ENCODE measurements at places on chromosomes 16 and 17.

GRCh38 chr17:78818932-78819331 lies 21.7 kb downstream of the USP36 start:
- no peak for DNase-seq

DNA sequence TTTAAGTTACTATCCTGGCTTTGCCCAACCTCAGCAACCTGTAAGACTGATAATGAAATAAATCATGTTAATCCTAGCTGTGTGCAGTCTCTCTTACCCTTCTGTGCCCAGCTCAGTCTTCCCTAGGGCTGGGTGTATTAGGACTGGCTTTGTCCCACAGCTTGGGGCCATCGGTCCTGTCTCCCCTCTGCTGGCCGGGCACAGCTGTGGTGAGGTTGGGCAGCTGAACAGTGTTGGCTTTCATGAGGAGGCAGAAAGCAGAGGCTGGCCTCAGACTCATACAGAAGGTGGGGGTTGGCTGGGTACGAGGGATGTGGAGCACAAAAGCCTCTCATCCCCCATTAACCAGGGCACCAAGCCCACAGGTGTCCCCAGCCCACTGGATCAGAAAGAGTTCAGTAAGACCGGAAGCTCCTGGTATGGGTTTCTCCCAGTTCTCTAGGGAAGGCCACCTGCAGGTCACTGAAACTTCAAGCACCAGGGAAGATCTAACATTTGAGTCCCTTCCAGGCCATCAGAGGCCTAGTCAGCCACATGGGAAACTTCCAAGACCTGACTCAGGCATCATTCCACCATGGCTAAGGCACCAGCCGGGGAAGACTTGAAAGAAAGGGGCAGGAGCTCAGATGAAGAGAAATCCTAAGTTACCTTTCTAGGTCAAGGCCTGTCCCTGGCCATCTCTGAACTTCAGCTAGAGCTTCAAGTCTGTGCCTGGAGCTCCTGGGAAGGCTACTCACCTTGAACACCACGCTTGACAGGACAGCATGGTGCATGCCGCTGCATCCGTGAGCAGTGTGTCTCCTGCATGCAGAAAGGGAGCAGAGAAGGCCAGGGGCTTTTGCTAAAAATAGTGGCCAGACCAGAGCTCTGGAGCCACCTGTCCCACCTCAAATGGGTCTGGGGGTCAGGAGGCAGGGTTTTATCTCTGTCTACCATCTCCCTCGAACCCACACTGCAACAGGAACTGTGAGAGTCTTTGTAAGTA lies 8.8 kb downstream of the CNP start:
- DNase-seq = no peak

GRCh38 chr16:13873835-13874438 lies 46.0 kb upstream of the ERCC4 start:
- DNase-seq = peak; percentile 15

DNA sequence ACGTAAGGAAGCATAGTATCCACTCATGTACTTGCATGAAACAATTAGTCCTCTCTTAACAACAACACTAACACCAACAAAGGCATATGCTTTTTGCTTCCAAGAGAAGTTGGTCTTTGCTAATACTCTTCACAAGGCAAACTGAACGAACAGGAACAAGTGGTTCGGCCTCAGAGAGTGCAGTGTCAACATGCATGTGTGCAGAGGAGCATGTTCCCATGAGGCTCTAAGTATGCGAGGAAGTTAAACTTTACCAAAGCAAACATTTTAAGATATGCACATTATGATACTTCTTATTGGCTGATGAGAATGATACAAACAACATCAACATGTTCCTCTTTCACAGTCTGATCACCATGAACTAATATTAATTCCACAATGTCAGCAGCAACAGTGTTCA lies 285.3 kb upstream of the IRX5 start:
- no peak for DNase-seq

- no peak for DNase-seq
Observed at GRCh38 chr17:43314611-43315011, 80.8 kb upstream of the RNU2-1 start.

- DNase-seq = no peak
Observed at GRCh38 chr17:6455321-6455705, 11.1 kb downstream of the PIMREG start.

DNA sequence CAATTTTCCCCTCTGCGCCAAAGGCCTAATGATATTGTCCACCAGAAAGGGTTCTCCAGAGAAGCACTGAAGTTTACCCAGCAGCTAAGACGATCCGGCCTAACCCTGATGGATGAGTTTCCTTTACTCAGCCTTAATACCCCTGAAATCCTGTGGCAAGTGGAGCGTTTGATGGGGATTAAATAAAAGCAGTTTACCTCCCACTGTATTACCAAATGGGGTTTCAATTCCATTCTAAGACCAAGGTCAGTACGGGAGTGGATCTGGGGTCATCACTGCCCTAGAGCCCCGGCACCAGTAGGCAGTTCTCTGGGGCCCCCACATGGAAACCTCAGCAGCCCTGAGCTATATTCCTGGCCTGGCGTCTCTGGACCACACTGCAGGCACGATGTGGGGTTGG lies 97.1 kb upstream of the NOL11 start:
- no peak for DNase-seq

DNA sequence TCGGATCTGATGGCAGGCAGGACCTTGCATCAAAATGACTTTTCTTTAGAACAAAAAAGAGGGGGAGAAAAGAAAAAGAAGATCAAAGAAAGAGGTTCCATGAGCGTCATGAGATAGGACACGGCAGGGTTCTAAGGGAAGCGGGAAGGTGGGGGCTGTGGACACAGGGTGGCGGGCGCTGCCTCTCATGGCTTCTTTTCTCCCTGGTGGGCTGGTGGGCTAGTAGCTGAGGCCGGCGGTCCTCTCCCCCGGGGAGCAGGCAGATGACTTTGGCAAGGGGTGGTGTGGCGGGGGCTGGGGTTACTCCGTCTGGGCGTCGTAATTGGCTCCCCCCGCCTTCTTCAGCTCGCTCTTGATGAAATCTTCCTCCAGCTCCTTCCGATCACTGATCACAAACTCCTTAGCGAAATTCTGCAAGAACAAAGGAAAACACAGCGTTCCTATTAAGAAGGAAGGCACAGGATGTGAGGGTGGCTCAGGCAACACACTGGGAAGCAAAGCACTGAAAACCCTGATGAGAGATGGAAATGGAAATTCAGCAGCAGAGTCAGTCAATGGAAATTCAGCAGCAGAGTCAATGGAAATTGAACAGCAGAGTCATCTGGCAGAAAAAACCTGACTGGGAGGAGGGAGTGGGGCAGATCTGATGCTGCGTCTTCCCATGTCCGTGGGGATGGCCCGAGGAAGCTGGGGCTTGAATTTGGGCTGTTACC lies 51.2 kb downstream of the COTL1 start:
- no peak for DNase-seq

DNA sequence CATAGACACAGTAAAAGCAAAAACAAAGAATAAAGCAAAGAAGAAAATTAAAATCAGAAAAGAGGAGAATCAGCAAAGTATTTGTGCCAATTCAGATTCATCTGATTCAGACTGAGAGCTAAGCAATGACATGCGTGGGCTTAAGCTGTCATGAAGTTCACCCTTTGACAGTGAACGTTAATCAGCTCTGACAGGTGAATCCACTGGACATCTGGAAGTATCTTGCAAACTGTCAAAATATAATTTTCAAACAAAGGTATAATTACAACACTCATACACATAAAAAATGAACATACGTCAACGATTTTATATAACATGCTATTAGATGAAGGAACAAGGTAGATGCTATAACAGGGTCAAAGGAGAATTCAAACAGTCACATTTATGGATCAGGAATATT lies 596.3 kb upstream of the SALL1 start:
- no peak for DNase-seq

DNA sequence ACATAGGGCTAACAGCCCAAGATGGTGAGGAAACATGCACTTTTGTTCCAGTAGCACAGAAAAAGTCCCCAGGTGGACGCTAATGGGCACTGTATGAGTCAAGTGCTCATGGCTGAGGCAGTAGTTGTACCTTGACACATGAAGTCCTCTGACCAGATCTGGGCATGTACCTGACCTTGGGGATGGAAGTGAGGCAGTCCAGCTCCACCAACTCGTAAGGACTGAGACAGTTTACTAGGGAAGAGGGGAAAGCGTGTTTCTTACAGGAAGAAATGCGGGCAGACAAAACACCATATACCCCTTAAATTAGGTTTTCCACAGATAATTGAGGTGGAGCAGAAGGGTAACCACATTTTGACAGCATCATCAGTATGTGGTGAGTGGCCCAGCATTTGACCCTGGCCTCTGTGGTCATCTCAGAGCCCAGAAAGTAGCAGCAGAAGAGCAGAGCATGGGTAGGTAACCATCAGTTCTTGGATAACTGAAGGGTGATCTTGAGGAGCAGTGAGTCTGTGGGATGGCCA lies 32.4 kb upstream of the METTL9 start:
- no peak for DNase-seq

Measured in DMS 273 treated with DMSO at 0.1 percent for 48 hours (cell line).